ENCODE measurements at places on chromosomes 5 and 9.

DNA sequence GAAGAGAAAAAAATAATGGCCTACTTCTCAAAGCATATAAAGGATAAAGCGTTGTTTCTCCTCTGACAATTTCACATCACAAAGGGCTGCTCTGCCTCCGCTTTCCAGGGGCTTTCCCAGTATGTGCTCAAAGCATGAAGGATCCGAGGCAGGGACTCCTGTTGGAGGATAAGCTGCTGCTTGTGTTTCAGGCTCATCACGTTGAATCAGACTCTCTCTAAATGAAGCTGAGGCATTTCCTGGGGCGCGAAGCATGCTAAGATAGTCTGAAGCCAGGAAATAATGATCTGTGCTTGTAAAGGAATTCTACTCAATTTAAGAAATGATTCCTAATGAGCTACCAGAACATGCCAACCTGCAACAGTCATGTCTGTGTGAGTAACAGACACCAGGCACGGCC, 97.5 kb downstream of the MARCHF11 start:
- no peak for DNase-seq

GRCh38 chr9:84054341-84055010, 73.9 kb downstream of the RMI1 start:
- DNase-seq: no peak

- no peak for DNase-seq
Measured at GRCh38 chr5:146906803-146907202, 28.2 kb upstream of the PPP2R2B start.

DNA sequence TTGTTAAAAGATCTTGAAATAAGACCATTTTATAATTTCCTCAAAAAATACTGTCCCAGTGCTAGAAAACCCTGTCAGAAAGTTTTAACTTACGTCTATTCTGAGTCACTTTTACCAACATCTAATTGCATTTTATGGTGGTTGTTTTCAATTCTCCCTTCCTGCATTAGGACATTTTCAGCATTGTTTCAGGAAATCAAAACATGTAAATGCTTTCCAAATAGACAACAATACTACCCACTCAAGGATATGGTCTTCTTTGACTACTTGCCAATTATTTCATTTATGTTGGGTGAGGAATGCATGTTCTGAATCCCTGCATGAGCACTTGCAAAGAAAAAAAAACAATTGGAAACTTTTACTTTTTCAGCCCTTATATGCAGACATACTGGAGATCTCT, 284.6 kb upstream of the PDE4D start:
- peak; percentile 83 for DNase-seq

GRCh38 chr5:176671890-176672747, 24.8 kb downstream of the TSPAN17 start:
- no peak for DNase-seq

DNA sequence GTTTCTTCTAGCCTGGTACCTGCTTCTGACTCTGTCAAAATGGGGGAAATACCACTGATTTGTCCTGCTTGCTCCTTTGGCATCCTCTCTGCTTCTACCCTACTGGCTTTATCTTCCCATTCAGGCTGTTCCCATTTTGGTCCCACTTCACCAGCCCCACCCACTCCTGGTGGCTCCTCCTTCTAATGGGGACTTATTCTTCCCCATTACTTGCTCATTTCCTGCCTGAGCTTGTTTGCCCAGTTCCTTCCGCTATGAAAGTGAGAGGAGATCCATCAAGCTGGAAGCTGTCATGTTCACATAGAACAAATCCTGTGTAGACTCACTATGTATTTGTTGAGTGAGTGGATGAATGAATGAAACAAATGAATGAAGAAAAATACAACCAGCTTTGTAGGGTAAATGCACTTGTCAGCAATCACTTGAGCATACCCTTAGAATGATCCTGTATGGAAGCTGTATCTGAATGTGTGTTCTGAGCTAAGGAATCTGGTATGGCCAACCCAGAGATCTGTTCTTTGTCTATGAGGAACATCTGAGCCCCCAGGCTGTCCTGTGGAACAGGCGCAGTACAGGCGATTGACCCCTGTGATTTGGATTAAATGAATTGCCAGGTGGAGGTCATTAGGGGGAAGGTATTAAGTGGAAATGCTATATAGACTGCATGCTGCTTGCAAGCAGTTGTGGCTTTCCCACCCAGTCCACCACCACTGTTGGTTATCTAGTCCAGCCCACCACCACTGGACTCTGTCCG, 89.5 kb downstream of the APBA1 start:
- no peak for DNase-seq

GRCh38 chr5:7852542-7852941, 1.6 kb upstream of the CFAP90 start:
- DNase-seq: peak; percentile 11

GRCh38 chr9:118367383-118367782, 663.2 kb downstream of the TLR4 start:
- DNase-seq: no peak

- no peak for DNase-seq
Measured at GRCh38 chr9:3698076-3698475, 172.3 kb upstream of the RFX3 start.

GRCh38 chr9:95030344-95030743, 287.2 kb downstream of the FANCC start:
- no peak for DNase-seq

DNA sequence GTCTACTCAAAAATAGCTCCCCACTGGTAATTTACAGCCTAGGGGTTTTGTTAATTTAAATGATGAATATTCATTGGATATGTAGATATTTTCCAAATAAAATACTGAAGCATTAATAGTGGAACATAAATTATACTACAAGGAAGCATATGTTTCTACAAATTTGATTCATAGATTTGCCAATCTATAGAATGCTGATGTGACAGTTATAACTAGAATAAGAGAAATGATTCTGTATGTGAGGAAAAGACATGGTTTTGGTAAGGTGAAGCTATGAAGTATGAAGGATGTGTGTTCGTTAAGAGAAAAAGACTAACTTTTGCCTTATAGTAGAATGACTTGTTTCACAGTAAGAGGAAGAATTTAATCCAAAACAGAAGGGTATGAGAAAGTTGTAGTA, 61.3 kb downstream of the IARS1 start:
- no peak for DNase-seq

GRCh38 chr9:113222482-113222841, 1.1 kb downstream of the SLC31A1 start:
- no peak for DNase-seq

DNA sequence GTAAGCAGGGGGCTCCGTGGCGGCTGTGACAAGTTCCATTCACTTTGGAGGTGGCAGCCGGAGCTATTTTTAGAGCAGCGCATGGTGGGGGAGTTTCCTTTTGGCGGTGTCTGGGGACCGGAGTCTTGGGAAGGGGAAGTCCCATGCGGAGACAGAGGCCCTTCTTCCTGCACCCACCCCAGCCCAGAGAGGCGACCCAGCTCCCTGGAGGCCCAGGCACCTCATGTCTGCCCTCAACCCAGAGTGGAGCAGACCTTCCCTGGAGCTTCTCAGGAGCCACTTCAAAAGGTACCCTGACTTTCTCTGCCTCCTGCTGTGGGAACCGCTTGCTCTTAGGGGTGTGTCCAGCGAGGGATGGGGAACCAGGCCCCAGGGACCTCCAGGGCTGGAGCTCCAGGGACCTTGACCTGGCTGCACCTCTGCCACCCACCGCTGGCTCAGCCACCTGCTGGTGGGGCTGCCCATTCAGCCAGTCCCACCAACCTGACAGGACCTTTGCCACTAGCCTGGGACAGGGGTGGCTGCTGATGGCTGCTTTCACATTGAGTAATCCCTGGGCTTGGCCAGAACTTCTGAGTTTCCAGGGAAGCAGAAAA, 34.1 kb downstream of the NEK6 start:
- DNase-seq: no peak

DNA sequence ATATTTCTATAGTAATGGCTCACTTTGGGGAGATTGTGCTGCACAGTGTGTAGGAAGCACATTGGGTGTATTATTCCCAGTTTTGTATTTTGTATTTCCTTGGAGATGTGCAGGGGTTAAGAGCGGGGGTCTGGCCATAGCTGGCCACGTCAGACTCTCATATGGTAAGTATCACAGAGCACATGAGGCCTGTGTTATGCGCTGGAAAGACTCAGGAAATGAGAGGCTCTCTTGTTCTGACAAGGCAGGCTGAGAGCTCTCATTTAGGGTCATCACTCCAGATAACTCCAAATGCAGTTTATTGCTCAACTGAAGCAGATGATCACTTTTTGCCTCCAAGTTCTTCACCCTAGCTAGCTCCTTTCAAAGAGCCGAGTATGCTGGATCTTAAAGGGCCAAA, 205.7 kb downstream of the NTRK2 start:
- DNase-seq: no peak

- DNase-seq: no peak
Measured at GRCh38 chr5:144958002-144958401, 787.3 kb downstream of the KCTD16 start.

- peak; percentile 8 for DNase-seq
Measured at GRCh38 chr9:123326662-123327093, 29.3 kb upstream of the CRB2 start.

DNA sequence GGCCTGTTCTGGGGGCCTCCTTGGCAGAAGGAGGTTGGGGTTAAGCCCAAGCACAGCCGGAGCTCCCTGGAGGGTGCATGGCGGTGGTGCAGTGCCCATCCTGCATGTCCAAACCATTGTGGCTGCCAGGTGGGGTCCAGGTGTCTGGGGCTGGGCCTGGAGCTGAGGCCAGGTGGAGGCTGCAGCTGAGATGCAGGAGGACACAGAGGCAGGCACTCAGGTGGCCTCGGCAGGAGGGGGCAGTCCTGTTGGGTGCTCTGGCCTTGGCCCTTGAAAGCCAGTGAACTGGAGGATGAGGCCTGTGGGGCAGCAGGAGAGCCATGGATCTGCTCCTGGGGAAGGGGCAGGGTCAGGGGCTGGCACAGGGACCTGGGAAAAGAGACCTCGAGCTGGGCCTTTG, 195.3 kb downstream of the OLFM1 start:
- no peak for DNase-seq

DNA sequence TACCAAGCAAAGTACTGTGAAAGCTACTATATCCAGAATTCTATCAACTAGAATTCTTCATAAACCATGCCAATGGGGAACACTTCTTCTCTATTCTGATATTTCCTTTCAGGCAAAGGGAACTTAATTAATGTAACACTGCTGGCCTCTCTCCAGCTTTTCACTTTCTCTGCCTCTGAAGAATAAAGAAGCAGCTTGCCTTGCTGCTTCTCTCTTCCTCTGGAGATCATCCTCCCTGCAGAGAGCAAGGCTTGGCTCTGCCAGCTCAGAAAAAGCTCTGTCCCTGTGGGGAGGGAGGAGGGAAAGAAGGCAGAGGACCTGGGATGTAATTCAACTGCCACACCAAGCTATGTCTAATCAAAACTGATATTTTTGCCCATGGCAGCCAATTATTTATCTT, 6.5 kb downstream of the CTNND2 start:
- DNase-seq: no peak

DNA sequence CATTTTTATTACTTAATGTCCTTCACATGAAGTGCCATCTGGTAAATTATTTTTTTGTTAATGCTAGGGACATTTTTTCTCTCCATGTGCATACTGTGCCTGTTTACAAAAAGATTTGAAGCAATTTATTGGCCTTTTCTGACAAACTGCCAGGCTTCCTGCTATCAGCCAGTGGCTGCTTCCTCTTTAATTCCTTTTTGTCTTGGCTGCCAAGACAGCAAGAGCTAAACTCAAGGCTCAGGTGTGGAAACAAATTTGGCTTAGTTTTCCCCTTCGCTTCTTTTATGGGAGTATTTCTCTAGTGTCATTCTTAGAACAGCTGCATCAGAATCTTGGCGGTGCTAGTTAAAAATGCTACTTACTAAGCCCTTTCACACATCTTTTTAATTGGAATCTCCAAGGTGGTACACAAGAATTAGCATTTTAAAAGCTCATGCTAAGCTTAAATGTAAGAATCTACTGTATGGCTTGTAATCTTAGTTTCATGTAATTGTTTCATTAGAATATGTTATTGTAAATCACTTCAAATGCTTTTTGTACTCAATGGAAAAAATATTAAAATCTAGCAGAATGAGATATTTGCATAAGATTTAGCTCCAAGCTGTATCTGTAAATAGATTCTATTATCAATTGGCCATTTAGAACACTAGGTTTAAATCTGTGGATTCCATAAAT, 134.2 kb upstream of the RASGRF2 start:
- DNase-seq: peak; percentile 2

- peak; percentile 38 for DNase-seq
Measured at GRCh38 chr9:121073038-121073437, 1.7 kb upstream of the CNTRL start.

DNA sequence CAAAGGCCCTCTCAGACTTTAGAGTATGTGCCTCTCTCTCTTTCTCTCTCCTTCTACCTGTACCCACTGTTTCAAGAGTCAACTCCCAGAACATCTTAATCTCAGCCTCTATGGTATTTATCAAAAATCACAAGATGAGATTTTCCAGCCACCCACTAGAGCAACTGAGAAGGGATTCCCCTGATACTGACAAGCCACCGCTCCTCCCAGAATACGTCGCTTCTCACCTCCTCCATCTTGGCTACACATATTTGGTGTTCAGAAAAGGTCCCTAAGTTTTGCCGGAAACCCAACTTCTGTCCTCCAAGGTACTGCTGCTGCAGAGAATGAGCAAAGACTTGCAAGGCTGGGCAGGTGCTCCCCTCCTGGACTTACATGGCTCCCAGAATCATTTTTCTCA, 6.1 kb downstream of the GARIN3 start:
- no peak for DNase-seq

Measured in astrocyte of the spinal cord (primary cell).